ENCODE measurements at places on chromosomes 2 and 18.

DNA sequence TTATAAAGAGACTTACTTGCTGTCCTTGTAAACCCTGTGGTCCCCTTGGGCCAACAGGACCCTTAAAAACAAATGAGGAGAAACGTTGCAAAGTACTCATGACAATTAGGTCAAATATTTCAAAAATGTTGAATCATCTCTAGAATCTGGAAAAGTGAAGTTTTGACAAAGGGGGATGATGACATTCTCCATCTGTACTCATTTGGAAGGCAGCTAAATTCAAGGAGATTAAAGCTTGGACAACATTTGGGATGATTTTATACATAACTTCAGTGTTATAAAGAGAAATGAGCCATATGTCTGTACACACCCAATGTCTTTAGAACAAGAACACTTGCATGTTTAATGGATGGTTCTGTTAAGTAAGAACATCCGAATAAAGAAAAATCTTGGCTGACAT lies 92.9 kb downstream of the COL5A2 start:
- H3K4me3 ChIP-seq, result no peak overlapping the region
- DNase-seq, result no peak
- no peak overlapping the region for H3K27ac ChIP-seq
- H3K4me1 ChIP-seq, result no peaks in the 10 kb centered on the region

DNA sequence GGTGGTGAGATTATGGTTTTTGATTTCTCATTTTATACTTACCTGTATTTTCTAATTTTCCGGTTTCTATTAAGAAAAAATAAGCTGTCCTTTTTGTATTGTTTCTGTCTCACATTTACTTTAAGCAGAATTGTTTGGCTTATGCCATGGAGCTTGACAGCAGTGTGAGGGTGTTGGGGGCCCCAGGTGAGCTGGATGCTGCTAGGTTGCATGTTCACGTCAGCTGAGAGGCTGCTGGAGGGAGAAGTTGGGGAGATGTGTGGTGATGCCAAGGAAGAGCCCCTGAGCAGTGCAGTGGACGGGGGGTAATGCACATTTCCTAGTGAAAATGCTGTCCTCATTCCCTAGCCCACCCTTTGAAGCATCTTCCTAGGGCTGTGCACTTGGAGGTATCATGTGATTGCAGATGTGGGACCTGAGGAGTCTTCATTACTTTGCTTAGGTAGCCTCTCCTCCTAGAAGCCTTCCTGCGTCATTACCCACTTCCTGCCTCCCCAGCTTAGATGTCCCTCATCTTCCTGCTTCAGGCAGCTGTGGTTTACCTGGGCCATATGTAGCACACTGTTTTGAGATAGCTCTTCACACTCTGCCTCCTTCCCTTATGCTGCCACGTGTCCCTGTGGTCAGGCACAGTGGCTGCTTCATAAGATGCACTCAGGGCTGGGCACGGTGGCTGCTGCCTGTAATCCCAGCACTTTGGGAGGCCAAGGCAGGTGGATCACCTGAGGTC lies 16.2 kb downstream of the ATG16L1 start:
- peaks cover 69% of the 10 kb centered on the region for H3K36me3 ChIP-seq
- no peaks in the 10 kb centered on the region for H3K27me3 ChIP-seq
- H3K4me3 ChIP-seq, result no peak overlapping the region

- H3K4me1 ChIP-seq, result no peaks in the 10 kb centered on the region
- H3K4me3 ChIP-seq, result no peak overlapping the region
- no peak for DNase-seq
Measured at GRCh38 chr2:190996947-190997346, 17.0 kb downstream of the STAT1 start.

- no peaks in the 10 kb centered on the region for H3K27me3 ChIP-seq
- H3K27ac ChIP-seq, result no peak overlapping the region
- no peaks in the 10 kb centered on the region for H3K36me3 ChIP-seq
- H3K4me3 ChIP-seq, result no peak overlapping the region
Measured at GRCh38 chr2:127034051-127034450, 72.9 kb downstream of the BIN1 start.

DNA sequence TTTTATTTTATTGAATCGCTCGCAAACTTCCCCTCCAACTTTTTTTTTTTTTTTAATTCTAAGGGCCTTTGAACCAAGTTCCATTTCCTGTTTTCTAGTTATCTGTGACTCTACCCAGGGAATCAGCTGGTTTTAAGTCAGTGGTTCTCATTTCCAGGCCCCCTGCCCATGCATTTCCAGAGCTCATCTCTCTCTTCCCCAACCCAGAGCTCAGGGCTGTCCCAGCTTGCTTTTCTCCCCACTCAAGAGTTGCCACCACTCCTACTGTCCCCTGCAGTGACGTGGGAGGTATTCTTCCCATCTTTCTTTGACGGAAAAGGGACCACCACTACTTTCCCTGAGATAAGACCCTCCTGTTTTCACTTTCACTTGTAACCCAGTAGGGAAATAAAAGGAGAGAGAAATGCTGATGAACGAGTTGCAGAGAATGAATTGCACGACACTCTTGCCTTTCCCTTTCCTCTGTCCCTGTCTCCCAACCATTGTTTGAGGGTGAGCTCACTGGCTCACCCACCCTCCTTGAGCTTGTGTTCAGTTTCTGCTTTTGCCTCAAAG lies 42.1 kb downstream of the TET3 start:
- H3K4me3 ChIP-seq, result no peak overlapping the region
- H3K27me3 ChIP-seq, result no peaks in the 10 kb centered on the region
- no peak overlapping the region for H3K27ac ChIP-seq
- no peak for DNase-seq

GRCh38 chr2:187985923-187986322 lies 305.8 kb upstream of the GULP1 start:
- H3K4me3 ChIP-seq, result no peak overlapping the region
- H3K4me1 ChIP-seq, result no peaks in the 10 kb centered on the region
- no peaks in the 10 kb centered on the region for H3K27me3 ChIP-seq
- DNase-seq, result no peak
- H3K36me3 ChIP-seq, result no peaks in the 10 kb centered on the region

- H3K4me1 ChIP-seq, result no peaks in the 10 kb centered on the region
- DNase-seq, result no peak
- H3K4me3 ChIP-seq, result no peak overlapping the region
- H3K27ac ChIP-seq, result no peak overlapping the region
- no peaks in the 10 kb centered on the region for H3K27me3 ChIP-seq
Measured at GRCh38 chr18:13623871-13624270, 102.5 kb downstream of the FAM210A start.

GRCh38 chr2:106059416-106060065 lies 134.6 kb downstream of the UXS1 start:
- no peaks in the 10 kb centered on the region for H3K4me1 ChIP-seq
- no peaks in the 10 kb centered on the region for H3K27me3 ChIP-seq
- no peaks in the 10 kb centered on the region for H3K36me3 ChIP-seq
- no peak for DNase-seq
- no peak overlapping the region for H3K4me3 ChIP-seq

DNA sequence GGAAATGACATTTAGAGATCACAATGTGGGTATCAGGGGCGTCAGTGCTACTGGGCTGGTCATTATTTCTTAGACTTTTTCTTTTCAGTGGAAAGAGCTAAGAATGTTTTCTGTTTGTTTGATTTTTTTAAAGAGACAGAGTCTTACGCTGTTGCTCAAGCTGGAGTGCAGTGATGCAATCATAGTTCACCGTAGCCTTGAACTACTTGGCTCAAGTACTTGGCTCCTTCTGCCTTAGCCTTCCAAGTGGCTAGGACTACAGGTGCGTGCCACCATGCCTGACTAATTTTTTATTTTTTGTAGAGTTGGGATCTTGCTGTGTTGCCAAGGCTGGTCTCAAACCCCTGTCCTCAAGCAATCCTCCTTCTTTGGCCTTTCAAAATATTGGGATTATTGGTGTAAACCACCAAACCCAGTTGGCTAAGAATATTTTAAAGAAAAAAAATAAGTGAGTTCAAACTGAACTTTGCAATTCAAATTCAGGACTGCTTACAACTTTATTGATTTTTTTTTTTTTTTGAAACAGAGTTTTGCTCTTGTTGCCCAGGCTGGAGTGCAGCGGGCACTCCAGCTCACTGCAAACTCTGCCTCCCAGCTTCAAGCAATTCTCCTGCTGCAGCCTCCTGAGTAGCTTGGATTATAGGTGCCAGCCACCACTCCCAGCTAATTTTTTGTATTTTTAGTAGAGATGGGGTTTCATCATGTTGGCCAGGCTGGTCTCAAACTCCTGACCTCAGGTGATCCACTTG lies 154.2 kb downstream of the MIB1 start:
- no peak overlapping the region for H3K4me3 ChIP-seq
- H3K36me3 ChIP-seq, result no peaks in the 10 kb centered on the region

GRCh38 chr2:85230679-85231467 lies 96.9 kb downstream of the TGOLN2 start:
- peaks cover 9% of the 10 kb centered on the region for H3K4me1 ChIP-seq
- no peak overlapping the region for H3K27ac ChIP-seq
- no peak for DNase-seq
- H3K4me3 ChIP-seq, result no peak overlapping the region
- H3K36me3 ChIP-seq, result no peaks in the 10 kb centered on the region
- no peaks in the 10 kb centered on the region for H3K27me3 ChIP-seq

- no peaks in the 10 kb centered on the region for H3K4me1 ChIP-seq
- H3K4me3 ChIP-seq, result no peak overlapping the region
- H3K36me3 ChIP-seq, result no peaks in the 10 kb centered on the region
- DNase-seq, result no peak
- H3K27me3 ChIP-seq, result no peaks in the 10 kb centered on the region
- H3K27ac ChIP-seq, result no peak overlapping the region
Measured at GRCh38 chr2:3186766-3187165, 190.9 kb downstream of the EIPR1 start.

- no peaks in the 10 kb centered on the region for H3K36me3 ChIP-seq
- H3K27ac ChIP-seq, result peak overlapping the region; percentile 89
- no peaks in the 10 kb centered on the region for H3K4me1 ChIP-seq
Measured at GRCh38 chr2:183124957-183125255, 663 bp downstream of the NUP35 start.

DNA sequence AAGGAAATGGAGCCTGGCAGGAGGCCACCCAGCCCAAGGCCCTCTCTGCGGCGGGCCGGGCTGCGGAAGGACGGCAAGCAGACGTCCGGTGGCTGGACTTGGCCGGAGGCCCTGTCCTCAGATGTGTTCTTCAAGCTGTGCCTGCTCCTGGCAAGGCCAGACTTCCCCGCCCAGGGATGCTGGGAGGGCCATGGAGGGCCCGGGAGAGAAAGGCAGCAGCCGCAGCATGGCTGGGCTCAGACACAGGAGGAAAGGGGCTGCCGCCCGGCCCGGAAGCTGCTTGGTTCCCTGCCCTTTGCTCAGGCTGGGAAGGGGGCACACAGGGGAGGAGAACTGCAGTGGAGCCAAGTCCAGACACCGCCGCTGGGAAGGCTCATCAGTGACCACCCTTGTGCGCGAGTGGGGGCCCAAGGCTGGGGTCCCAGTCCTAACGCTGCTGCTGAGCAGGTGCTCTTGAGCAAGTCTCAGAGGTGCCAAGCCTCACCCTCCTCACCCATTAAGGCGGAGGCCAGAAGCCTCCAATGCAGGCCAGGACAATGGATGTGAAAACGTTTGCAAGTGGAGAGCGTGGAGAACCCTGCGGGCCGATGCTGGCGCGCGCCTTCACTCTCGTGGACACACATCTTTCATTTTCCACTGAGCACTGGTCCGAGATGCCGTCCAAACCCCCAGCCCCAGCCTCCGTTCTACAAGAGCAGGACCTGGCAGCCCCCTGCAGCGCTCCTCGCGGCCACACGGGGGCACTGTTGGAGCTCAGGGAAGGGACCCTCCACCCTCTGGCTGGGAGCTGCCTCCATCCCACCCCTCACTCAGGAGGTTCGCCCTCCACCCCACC lies 7.9 kb downstream of the CROCC2 start:
- H3K27ac ChIP-seq, result no peak overlapping the region
- H3K4me1 ChIP-seq, result peaks cover 51% of the 10 kb centered on the region
- H3K27me3 ChIP-seq, result no peaks in the 10 kb centered on the region
- DNase-seq, result peak; percentile 82
- H3K36me3 ChIP-seq, result no peaks in the 10 kb centered on the region
- no peak overlapping the region for H3K4me3 ChIP-seq

DNA sequence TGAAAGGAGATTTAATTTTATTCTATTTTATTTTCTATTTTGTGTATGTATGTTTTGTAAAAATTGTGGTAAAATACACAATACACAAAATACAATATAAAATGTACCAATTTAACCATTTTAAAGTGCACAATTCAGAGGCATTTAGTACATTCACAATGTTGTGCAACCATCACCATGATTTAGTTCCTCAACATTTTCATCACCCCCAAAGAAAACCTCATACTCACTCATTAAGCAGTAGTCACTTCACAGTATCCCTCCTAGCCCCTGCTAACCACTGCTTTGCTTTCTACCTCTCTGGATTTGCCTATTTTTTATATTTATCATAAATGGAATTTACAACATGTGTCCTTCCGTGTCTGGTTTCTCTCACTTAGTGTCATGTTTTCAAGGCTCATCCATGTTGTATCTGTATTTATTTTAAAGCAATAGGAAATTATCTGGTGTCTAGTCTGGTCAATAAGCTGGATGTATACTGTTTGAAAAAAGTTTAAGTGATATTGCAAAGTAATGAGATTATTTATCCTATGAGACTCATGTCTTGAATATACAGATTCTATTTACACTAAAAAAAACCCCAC lies 77.9 kb upstream of the GLS start:
- no peak overlapping the region for H3K27ac ChIP-seq
- no peaks in the 10 kb centered on the region for H3K27me3 ChIP-seq
- no peak for DNase-seq

GRCh38 chr2:119431976-119432850 lies 559 bp downstream of the TMEM37 start:
- DNase-seq, result no peak
- H3K36me3 ChIP-seq, result no peaks in the 10 kb centered on the region
- H3K4me3 ChIP-seq, result peak overlapping the region; percentile 57
- no peaks in the 10 kb centered on the region for H3K4me1 ChIP-seq

DNA sequence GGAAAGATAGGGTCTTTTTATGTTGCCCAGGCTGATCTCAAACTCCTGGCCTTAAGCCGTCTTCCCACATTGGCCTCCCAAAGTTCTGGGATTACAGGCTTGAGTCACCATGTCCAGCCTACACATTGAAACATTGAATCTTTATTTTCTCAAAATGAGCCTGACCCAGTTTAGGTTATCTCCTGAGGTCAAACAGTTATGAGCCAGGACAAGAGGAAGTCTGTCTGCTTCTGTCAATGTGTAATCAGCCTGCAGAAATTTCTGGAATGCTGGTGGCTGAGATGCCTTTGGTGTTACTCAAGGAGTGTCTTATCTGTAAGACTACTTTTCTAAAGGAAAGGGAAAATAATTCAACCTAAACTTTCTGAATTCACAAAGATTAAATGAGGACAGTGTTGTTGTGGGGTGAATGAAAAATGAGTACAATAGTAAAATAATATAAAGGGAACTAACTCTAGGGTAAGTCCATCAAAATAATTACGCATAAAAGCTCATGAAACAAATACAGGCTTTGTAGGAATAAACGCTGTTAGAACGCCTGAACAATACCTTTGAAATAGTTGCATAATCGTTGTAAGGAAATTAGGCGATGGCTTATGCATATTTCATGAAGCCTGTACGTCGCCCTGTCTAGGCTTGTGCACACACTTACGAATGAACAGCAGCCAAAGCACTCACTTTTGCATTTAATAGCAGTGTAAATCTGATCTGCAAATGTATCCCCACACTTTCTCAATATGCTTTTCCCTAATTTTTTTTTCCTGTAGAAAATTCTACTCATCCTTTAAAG lies 260.8 kb downstream of the RDH14 start:
- no peak overlapping the region for H3K4me3 ChIP-seq
- DNase-seq, result no peak
- no peaks in the 10 kb centered on the region for H3K27me3 ChIP-seq
- no peaks in the 10 kb centered on the region for H3K4me1 ChIP-seq
